ENCODE measurements at places on chromosomes 12 and 14. TPM values are rescaled to one million over a fixed set of nuclear protein-coding genes. Genes with fewer than 3 reads are reported as not detected.
A peak's percentile ranks its signal among the peaks of the same experiment; 100 is the strongest.

- no peaks in the 10 kb centered on the region for H3K4me1 ChIP-seq
- H3K27ac ChIP-seq = no peak overlapping the region
- peaks cover 4% of the 10 kb centered on the region for H3K27me3 ChIP-seq
- H3K4me3 ChIP-seq = no peak overlapping the region
- no peak for DNase-seq
These were observed 213.9 kb downstream of the TBX5 start for GRCh38 chr12:114192013-114192412.

GLS2 gene
- 8.7 TPM for total RNA-seq

OLR1 gene
- not detected for total RNA-seq

ACOT6 gene
- not detected for total RNA-seq

- no peak overlapping the region for H3K27ac ChIP-seq
- no peak overlapping the region for H3K4me3 ChIP-seq
- H3K36me3 ChIP-seq = no peaks in the 10 kb centered on the region
- H3K27me3 ChIP-seq = peaks cover 4% of the 10 kb centered on the region
- H3K4me1 ChIP-seq = peaks cover 9% of the 10 kb centered on the region
These were observed 57.9 kb downstream of the PHETA1 start for GRCh38 chr12:111311011-111311410.

TAS2R31 gene
- total RNA-seq = 1.6 TPM

DNA sequence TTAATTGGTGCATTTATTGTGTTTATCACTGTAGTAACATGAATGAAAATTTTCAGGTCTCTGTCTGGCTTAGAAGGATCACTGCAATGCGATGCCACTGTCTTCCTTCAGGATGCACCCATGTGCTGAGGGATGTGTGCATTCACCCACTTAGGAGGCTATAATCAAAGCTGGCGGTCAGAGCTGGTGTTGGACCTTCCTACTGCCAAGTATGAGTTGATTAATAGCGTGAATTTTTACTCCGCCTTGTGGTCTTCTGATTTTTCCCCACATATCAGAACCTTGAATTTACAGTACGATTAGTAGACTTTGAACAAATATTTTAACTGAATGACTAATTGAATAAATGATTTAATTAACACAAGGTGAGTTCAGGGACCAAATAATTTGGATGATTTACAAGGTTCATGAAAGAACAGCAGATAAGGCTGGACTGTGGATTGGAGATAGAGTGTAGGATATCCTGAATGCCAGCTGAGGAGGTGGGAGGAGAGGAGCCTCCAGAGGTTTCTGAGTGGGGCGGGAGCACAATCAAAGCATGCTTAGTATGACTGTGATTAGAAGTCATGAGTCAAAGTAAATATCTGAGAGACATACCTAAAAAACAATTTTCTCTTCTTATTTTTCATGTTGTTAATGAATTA lies 50.1 kb downstream of the RERG start:
- H3K4me1 ChIP-seq = no peaks in the 10 kb centered on the region
- H3K36me3 ChIP-seq = no peaks in the 10 kb centered on the region
- DNase-seq = no peak

DNA sequence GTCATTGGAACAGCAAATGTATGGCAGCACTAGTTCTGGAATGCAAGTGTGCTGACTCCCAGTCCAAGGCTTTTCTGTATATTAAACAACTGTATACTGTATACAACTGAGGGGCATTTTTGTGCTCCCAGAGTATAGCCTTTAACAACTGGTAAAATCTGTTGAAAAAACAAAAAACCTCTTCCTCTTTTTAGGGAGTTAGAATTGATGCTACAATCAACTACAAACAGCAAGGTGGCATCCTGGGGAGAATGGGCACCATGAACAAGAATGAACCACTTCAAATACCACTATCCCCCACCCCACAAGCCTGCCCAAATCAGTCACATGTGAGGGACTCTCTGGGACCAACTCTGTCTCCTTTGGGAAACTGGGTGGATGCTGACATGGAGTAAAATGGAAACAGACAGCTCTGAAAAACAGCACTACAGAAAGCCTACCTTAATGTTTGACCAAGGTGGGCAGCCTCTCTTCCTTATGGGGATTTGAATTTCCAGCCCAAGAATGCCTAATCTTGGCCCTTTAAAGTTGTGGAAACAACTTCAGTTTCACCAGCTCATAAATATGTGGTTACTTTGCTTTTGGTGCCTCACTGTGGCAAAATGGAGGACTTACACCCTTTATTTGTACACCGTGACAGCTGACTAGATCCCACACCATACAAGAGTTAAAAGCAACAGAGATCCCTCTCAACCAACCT lies 7.5 kb downstream of the VTI1B start:
- peak; percentile 46 for DNase-seq
- peaks cover 46% of the 10 kb centered on the region for H3K4me1 ChIP-seq
- peak overlapping the region; percentile 68 for H3K27ac ChIP-seq
- no peaks in the 10 kb centered on the region for H3K27me3 ChIP-seq
- H3K36me3 ChIP-seq = peaks cover 6% of the 10 kb centered on the region

RNASE3 gene
- total RNA-seq = not detected
